GM04504 (cell line): ENCODE measurements at places on chromosomes 12 and 14.

- DNase-seq, result peak; percentile 69
These were observed 30.6 kb downstream of the VCPKMT start for GRCh38 chr14:50085570-50086320.

DNA sequence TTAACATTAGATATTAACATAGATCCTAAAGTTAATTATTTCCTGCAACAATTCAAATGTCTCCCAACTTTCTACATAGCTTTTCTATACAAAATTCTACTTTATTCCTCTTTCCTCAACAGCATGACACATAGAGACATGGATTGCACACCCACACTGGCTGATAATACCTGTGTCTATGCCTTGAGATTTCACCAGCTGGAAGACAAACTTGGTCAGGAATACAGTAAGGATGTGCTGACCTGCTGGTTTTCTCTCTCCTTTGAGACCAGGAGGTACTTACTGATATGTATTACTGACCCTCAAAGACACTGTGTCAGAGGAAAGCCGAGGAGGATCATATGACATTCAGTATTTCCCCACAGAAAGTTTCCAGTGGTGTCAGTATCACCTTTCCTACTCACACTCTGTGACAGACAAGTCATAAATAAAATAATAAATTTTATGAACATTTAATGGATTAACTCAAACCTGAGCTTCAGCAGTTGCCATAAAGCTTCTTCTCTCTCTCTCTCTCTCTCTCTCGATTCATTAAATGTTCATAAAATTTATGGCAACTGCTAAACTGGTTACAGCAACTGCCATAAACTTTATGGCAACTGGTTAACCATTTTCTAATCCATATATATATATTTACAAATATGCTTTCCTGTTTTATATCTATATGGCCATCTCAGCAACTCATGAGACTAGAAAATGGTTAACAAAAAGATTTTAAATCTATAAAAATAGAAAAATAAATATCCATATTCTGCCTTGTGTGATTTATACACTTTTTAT lies 22.7 kb downstream of the EIF2S3B start:
- no peak for DNase-seq

- no peak for DNase-seq
These were observed 5.0 kb upstream of the NEDD1 start for GRCh38 chr12:96902076-96902475.

- no peak for DNase-seq
These were observed 170.3 kb downstream of the GRIN2B start for GRCh38 chr12:13811061-13811460.

GRCh38 chr14:20409226-20409625 lies 4.1 kb downstream of the TEP1 start:
- DNase-seq, result no peak

GRCh38 chr12:65929641-65930040 lies 105.4 kb downstream of the HMGA2 start:
- DNase-seq, result no peak

GRCh38 chr14:100069161-100069800 lies 4.1 kb downstream of the EVL start:
- no peak for DNase-seq

GRCh38 chr14:93744876-93745275 lies 43.4 kb downstream of the PRIMA1 start:
- no peak for DNase-seq
